ENCODE measurements at places on chromosomes 6 and 20.

- no peak for DNase-seq
These were observed 231.0 kb downstream of the MEI4 start for GRCh38 chr6:77883851-77884250.

DNA sequence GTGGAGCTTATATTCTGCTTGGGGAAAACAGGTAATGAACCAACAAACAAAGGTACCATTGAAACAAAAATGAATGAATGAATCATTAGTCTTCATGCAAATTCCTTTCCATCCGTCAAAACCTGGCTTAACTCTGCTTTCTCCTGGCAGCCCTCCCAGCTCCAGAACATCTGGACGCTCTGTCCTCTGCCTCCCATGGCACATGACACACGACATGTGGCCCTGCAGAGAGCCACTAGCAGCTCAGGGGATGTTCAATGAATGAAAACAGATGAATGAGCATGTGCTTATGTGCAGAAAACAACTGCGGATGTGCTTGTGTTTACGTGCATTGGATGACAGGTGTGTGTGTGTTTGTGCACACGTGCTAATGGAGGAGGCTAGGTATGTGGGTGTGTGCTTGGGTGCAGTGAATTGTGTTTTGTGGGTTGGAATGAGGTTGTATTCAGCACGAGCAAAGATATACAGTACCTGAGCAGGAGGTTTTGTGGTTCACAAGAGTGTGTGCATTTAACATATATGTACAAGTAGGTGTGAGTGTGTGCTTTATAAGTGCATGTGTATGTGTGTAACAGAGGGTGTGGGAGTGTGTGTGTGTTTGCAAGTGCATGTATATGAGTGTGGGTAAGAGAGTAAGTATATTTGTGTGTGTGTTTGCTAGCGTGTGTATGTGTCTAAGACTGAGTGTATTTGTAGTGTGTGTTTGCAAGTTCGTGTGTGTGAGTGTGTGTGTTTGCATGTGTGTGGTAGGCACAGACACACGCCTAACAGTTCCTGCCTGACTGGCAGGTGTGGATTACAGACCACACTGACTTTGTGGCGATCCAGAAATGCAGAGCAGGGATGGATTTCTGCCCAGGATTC is 374.1 kb upstream of the SULF2 start:
- DNase-seq: no peak

GRCh38 chr20:23596579-23597250 is 9.0 kb downstream of the CST9 start:
- no peak for DNase-seq

- DNase-seq: no peak
These were observed 48.7 kb upstream of the SRSF6 start for GRCh38 chr20:43408848-43409576.

DNA sequence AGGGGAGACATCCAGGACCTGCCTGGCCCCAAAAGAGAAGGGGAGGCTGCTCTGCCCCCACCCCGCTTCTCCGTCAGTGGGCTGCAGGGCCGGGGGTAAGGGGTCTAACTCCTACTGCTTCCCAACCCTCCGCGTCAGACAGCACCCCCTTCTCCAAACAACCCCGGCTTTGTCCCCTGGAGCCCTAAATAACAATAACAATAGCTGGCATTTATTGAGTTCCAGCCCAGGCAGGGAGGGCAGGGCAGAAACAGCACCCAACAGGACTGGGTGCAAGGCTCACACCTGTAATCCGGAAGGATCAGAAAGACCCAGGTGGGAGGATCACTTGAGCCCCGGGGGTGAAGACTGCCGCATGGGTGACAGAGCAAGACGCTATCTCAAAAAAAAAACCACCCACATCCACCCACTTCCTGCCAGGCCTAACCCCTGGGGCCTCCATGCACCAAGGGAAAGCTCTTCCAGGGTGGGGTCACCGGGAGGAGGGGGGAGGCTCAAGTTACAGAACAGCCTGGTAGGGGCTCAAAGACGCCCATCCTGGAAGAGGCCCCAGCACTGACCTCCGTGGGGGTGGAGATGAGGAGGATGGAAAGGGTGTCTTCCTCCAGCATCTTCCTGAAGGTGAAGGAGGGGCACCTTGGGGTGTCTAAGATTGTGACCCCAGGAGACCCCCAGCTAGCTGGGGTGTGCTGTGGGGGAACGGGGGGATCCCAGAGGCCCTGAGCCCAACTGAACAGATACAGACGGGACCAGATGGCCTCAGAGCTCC is 1.3 kb upstream of the FNDC11 start:
- no peak for DNase-seq

DNA sequence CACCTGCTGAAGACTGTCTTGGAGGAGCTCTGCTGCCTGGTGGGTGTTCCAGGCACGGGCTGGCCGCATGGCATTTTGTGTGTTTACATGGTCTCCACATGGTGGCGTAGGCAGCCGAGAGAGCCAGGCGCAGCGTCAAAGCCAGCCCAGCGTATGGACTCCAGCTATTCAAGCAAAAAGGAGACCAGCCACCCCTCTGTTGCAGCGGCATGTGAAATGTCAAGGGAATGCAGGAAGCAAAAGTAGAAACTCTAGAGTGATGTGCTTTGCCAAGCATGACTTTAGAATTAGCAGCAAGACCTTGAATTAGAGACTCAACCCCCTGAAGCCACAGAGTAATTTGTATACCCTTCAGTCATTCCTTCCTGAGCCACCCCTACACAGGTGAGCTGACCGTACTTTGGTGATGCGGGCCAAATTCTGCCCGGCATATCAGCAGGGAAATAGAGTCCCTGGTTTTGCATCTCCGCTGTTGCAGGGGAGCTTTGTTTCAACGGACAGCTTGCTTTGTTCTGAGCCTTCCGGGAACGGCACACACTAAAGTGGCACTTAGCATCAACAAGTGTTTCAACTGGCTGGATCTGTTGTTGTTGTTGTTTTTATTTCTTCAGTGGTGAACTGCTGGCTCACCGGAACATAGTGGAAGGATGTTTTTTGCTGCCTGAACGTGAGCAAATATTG is 48.5 kb downstream of the FNDC1 start:
- peak; percentile 46 for DNase-seq

GRCh38 chr6:134537146-134537555 is 219.2 kb upstream of the SGK1 start:
- no peak for DNase-seq

DNA sequence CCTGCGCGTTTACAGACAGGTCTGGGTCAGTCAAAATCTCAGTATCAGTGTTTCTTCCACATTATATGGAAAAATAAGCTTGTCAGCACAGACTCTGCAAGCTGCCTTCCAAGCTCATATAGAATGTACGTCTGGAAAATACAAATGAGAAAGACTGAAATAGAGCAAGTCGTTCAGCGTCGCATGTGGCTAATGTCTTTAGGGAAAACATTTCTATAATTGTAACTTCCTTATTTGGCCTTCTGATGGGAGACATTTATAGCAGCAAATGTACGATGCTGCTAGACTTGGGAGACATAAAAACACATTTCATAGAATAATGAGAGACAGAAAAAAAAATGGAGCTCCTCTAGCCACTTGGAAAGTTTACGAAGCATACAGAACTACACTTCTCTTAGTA is 122.2 kb downstream of the KIF16B start:
- no peak for DNase-seq

- no peak for DNase-seq
These were observed 859 bp upstream of the ZFP57 start for GRCh38 chr6:29681811-29682210.

DNA sequence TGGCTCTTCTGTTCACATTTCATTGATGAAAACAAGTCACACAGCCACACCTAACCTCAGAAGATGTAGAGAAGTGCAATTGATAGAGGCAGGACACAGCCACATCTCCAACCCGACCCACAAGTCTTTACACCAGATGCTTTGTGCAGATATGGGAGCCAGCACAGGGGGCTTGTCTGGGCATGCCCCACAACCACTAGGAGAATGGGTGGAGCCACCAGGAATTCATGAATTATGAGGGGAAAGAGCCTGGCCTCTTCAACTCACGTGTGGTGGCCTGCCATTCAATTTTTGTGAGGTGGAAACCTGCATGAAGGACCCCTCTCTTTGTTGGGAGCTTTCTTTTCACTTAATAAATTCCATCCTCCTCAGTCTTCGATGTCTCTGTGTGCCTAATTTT is 79.1 kb downstream of the OGFRL1 start:
- no peak for DNase-seq

DNA sequence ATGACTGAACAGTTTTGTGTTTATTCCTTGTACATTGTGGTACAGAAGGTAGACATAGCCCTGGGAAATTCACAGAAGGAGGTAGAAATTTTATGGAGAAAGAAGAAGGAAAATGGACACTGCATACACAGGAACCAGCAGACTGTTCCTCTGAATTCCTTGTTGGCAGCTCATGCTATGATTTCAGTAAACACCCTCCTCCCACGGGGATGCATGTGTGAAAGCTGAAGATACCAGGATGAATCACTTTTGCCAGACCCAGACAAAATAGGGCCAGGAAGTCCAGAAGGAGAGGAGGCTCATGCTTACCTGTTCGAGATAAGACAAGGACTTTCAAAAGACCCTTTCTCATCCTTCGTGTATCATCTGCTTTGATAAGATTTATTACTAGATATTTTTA is 110.3 kb upstream of the GGTLC1 start:
- no peak for DNase-seq

DNA sequence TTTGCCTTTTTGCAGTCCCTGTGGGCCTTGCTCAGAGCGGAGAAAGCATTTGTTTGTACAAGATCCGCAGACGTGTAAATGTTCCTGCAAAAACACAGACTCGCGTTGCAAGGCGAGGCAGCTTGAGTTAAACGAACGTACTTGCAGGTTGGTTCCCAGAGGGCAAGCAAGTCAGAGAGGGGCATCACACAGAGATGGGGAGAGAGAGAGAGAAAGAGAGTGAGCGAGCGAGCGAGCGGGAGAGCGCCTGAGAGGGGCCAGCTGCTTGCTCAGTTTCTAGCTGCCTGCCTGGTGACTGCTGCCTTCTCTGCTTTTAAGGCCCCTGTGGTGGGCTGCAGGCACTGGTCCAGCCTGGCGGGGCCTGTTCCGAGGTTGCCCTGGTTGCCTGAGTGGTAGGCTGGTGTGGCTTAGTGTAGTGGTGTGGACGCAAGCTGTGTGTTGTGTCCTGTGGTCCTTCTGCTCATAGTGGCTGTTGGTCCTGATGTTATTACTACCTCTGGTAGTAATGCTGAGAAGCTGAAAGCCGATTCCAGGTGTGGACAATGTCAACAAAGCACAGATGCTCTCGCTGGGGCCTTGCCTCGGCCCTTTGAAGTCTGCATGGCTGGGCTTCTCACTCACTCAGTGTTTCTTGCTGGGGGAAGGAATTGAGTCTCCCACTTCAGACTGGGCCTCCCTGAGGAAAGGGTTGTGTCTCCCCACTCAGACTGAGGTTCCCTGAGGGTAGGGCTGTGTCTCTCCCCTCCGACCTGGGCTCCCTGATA is 12.1 kb downstream of the VEGFA start:
- DNase-seq: no peak

GRCh38 chr6:89950446-89950845 is 56.2 kb downstream of the GJA10 start:
- DNase-seq: no peak

DNA sequence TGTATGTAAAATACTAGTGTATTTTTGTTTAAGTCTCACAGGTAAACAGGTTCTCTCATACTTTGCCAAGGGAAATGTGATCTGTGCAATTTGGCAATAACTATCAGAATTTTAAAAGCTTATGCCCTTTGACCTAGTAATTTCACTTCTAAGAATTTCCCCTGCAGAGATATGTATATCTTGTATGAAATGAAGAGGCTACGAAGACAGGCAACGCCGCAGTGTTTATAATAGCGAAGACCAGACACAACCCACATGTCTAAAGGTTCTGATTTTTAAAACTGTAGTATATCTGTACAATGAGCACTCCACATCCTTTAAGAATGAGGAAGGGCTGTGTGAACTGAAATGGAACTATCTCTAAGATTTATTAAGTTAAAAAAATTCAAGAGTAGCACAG is 7.5 kb downstream of the TRAF3IP2 start:
- DNase-seq: no peak

DNA sequence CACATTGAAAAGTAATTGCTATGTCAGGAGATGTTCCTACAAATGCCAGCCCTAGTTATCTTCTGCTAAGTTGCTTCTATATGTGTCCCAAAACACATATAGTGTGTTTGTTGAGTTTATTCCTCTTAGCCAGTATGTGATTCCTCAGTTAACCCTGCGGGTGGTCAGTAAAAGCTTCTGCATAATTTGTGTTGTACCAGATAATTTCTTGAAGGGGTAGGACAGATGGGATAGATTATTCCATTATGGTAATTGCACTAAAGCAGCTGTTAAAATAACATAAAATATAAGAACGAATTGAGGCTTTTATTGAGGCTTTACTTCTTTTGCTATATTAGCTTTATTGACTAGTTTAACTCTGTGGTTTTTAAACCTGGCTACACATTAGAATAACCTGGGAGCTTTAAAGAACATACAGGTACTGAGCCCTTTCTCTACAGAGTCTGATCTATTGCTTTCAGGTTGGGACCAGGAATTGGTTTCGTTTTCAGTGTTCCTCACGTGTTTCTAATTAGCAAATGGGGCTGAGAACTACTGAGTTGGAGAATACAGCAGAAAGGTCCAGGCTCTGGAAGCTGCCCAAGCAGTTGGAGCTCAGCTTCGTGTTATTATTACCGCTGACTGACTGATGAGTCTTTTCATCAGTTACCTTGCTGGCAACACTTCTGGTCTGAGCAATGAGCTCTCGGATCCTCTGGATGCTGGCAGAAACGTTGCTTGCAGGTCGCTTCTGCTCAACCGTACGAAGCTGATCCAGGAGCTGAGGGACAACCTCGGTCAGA is 56.9 kb downstream of the FAM229B start:
- DNase-seq: no peak

GRCh38 chr20:15544742-15545141 is 1028.5 kb downstream of the KIF16B start:
- DNase-seq: no peak

GRCh38 chr6:158762787-158763433 is 56.3 kb downstream of the EZR start:
- DNase-seq: no peak

GRCh38 chr6:86961455-86962200 is 24.3 kb downstream of the HTR1E start:
- no peak for DNase-seq

GRCh38 chr6:100175814-100176310 is 181.8 kb upstream of the MCHR2 start:
- DNase-seq: peak; percentile 14

- no peak for DNase-seq
These were observed 338 bp downstream of the E2F3 start for GRCh38 chr6:20402092-20402341.

GRCh38 chr20:59985864-59986263 is 27.6 kb downstream of the CDH26 start:
- no peak for DNase-seq

- no peak for DNase-seq
These were observed 76.1 kb downstream of the IRF4 start for GRCh38 chr6:467671-468082.

GRCh38 chr20:44966030-44966961 is at the start of gene STK4:
Gene STK4 (plus strand): TSS chr20:44966512. CDS start chr20:44966569, 57 bp downstream.
- peak; percentile 78 for DNase-seq

GRCh38 chr6:96811670-96812069 is 25.6 kb downstream of the GPR63 start:
- no peak for DNase-seq

Measured in HuH-7.5 (cell line).